ENCODE measurements at places on chromosomes 6 and 20.

DNA sequence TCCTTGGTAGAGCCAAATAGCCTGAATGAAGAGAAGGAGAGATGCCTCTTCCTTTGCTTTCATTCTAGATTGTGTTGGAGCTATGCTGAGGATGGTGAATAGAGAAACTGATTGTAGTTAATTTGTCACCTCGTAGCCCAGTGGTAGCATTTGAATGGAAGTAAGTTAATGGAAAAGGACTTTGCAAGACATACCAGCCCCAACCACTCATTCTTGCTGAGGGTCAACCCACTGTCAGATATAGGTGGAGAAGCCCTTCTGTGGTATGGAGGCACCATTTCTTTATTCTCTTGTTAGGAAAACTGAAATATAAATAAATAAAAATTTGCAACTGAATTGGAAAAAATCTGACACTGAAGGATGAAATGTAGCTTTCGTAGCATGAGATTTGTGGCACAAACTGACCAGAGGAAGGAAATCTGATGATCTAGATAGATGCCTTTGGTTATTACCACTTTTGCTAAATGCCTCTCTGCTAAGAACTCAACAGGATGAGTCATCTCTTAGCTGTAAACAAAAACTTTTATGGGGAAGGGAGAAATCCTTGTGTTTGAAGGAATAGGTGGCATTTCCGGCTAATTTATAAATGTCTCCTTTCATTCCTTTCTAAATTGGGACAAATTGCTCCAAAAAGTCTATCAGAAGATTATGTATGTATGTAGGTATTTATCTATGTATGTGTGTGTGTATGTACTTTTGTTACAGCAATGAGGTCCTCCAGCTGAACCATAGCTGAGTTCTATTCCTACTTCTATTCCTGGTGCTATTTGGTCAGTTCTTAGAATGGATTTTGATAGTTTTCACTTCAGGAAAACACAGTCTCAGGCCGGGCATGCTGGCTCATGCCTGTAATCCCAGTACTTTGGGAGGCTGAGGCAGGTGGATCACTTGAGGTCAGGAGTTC lies 76.5 kb upstream of the SUPT3H start:
- DNase-seq = no peak

DNA sequence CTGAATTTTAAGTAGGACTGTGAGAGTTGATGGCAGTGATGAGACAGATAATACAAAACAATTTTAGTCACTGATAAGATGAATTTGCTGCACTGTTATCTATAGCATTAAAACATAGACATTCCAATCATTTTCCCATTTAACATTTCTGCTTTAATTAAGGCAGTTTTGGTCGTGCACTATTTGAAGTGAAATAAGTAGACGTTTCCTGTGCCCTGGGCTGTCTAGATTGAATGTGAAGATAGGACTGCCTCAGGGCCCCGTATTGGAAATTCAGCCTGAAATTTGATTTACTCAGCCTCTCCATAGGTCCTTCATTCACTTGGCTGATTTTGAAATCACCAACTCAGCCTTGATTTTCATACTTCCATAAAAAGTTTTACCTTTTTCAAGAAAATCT lies 48.3 kb downstream of the ARID1B start:
- no peak for DNase-seq

- DNase-seq = no peak
These were observed 28.1 kb downstream of the SLC52A3 start for GRCh38 chr20:740162-740561.

- DNase-seq = no peak
These were observed 14.2 kb upstream of the FOXQ1 start for GRCh38 chr6:1297746-1298145.

DNA sequence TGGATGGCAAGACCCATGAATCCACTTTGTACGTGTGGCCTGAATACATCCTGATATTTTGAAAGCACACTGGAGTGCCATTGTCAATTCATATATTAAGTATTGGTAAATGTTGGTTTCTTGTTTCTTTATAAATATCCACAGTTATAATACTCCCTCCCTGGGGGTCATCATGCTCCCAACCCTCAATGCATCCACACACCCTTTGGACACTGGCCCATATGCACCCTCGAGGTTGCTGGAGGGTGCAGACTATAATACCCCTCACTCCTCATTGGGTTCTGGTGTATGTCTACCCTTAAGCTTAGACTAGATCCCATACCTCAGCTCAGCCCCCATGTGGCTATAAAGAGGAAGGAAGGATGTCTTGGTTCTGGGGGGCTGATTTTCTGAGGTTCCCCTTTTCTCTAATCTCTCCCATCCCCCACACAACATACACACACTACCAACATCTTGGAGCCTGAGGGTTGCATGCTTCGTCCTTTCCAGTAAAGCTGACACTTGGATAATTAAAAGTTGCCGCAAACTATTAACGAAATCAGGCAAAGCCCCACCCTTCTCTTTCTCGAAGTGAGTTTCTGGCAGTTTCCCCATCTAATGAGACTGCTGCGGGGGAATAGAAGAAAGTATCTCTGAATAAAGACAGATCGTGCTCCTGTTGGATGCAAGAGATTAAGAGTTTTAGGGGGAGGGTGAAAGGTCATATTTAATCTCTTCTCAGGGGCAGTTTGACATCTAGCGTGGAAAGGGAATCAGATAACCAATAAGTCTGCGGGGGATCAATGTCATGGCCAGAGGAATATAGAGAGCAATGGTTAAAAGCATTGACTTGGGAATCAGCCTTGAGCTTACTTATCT lies 7.4 kb downstream of the PIM1 start:
- DNase-seq = peak; percentile 30

GRCh38 chr6:35751594-35751993 lies 14.8 kb downstream of the ARMC12 start:
- DNase-seq = no peak

- DNase-seq = no peak
These were observed 75.8 kb upstream of the E2F3 start for GRCh38 chr6:20325641-20326421.

DNA sequence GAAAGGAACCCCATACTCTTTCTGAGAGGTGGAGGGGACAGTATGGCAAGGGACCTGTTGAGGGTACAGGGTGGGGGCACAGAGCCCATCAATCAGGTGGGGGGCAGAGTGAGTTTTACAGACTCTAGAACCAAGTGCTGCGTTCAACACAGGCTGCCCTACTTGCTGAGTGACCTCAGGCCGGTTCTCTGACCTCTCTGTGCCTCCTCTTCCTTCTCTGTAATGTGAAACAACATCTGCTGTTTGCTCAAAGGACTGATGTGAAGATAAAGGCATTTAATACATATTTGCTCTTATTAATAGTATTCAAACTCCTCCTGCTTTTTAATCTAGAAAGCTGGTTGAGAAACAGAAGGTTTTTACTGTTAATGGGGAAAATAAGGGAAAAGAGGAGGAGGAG lies 25.9 kb upstream of the APMAP start:
- no peak for DNase-seq

- no peak for DNase-seq
These were observed 93.8 kb downstream of the SCP2D1 start for GRCh38 chr20:18907353-18907752.

- no peak for DNase-seq
These were observed 67.3 kb upstream of the E2F3 start for GRCh38 chr6:20334334-20334733.

DNA sequence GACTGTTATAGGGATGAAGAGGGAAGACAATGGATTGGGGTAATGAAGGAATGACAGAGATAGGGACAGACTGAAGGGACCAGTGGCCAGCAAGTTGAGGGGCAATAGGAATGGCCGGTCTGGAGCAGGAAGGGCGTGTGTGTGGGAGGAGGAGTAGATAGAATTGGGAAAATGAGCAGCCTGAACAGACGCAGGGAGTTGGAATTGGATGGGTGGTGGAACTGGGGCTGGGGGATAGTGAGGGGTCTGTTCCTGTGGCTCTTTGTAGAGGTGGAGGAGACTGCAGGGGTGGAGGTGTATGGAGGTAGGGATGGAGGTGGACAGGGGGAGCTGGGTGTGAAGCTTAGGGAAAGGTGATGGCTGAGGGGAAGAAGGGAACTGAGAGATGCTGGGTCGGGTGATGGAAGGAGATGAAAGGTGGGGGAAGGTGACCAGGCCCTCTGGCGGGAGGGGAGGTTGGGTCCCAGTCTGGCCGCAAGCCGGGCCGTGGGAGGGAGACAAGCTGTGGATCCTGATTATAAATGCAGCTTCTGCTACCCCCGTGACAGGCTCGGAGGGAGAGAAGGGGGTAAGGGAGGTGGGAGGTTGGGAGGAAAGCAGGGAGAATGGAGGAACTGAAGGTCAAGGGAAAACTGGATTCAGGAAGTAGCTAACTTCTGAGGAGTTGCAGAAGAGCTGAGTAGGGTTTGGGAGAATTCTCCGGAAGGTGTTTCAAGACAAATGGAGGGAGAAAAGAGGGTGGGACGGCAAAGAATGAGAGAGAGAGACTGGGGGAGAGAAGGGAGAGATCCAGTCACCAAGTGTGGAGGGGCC lies 5.2 kb downstream of the SYNGAP1 start:
- no peak for DNase-seq

GRCh38 chr6:134967711-134968110 lies 17.8 kb upstream of the ALDH8A1 start:
- DNase-seq = no peak
